A549 (cell line): ENCODE measurements at places on chromosomes 13 and 19.

- DNase-seq = no peak
Observed at GRCh38 chr13:113864273-113864890, 506 bp upstream of the GAS6 start.

DNA sequence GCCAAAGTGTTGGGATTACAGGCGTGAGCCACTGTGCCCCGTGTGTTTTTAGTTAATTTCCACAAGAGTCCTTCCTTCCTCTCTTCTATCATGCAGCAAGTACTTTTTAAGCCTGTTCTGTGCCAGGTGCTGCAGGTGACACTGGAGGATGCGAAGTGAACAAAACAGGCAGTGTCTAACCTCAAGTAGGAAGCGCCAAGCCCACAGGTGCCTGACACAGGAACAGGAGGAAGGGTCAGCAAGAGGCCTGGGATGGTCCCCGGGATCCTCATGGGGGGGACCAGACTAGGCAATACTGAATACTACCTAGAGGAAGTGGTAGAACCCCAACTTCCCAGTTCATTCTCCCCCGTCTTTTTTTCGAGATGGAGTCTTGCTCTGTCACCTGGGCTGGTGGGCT is 1.8 kb upstream of the CALR start:
- no peak for DNase-seq

GRCh38 chr13:51674276-51674675 is 90.0 kb downstream of the WDFY2 start:
- DNase-seq = no peak

DNA sequence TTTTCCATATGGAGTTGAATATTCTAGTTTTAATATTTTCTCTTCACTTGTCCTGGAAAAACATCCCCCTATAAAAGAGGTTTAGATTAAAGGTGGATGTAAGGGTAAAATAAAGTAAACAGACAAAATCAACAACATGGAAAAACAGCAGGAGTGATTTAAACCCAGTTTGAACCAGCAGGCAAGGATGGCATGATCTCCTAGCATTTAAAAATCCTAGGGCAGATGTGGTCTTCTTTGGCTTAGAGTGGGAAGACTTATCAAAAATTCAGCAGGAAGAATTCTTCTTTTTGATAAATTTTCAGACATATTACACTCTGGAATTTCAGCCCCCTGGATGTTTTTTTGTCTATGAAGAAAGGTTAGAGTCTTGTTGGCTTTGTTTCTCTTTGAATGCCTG is 36.5 kb downstream of the CLEC17A start:
- no peak for DNase-seq

- no peak for DNase-seq
Observed at GRCh38 chr13:43583321-43583720, 203.5 kb downstream of the ENOX1 start.

DNA sequence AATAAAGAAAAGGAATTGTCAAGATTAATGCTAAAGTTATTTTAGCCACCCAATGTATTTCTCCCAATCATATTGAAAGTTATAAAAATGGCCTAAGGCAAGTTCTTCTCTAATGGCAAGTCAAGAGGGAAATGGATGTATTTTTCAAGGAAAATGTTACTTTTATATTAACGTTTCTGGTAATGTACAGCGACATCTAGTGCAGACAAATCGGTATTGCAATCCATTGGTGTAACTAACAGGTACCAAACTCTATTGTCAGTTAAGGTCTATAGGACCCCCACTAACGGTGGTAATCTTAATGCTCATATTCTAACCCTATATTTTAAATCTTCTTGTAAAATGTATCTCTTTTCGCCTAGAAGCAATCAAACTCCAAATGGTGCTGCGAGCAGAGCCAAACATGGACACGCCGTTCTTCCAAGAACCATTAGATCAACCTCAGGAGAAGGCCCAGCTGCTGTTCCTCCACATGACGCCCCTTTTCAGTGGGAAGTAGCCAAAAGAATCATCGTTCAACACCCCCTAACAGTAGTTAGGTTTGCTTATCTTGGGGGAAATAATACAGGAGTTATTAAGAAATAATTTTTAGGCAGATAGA is 98.5 kb upstream of the PABPC3 start:
- DNase-seq = peak; percentile 35

DNA sequence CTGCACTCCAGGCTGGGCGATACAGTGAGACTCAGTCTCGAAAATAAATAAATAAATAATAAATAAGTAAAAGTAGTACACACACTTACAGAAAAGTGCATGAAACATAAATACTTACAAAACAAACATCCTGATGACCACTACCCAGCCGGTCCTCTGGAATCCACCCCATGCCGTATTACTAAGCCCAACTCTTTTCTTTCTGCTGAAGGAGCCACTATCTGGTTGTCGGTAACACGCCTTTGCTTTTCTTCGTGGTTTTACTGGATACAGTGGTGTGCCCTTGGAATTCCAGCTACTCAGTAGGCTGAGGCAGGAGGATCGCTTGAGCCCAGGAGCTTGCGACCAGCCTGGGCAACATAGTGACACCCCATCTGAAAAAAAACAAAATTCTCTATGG is 39.4 kb downstream of the CELF5 start:
- DNase-seq = no peak

DNA sequence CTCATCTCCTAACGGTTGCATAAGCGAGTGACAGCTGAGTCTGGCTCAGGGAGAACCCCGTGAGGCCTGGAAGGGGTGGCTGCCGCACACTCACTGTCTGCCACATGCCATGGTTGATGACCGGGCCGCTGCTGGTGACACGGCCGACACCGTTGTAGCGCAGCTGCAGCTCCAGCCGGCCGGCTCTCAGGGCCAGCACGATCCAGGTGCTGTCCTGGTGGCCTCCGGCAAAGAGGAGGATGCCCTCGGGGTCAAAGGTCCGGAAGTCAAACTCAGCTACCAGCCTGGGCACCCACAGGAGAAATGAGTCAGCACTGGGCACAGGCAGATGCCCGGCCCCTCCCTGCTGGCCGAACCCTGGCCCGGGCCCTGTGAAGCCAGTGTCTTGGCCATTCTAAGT is 31.7 kb downstream of the GAS6 start:
- DNase-seq = peak; percentile 16

GRCh38 chr13:40161931-40162330 is 504.5 kb downstream of the FOXO1 start:
- DNase-seq = no peak

DNA sequence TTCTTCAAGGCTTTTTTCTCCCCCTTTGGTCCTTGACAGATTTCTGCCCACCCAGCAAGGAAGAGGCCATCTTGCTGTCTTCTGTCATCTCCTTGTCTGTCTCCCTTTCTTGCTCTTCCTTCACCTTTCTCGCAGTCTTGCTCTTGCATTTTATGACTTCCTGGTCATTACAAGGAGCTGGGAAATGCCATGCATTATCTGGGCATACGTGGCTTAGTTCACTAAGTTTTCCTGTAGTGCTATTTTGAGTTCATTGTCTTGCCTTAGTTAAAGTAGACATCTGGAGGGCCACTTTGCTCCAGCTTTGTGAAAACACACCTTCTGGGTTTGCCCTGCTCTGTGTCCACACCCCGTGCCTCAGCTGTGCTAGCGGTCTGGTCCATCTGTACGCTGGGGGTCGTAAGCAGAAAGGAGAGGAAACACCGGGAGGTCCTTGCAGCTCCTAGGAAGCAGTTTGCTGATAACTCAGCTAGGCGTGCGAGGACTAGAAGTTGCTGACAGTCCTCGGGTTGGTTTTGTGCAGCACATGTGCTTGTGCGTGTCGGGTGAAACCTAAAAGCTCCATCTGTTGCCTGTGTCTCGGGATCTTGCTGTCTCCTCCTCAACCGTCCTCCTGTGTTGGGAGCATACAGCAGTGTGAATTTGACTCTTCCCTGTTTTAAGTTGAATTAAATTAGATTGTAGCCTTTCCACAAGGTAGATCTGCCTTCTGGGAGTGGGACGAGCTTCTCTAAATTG is 59.4 kb downstream of the ARHGEF7 start:
- DNase-seq = no peak

DNA sequence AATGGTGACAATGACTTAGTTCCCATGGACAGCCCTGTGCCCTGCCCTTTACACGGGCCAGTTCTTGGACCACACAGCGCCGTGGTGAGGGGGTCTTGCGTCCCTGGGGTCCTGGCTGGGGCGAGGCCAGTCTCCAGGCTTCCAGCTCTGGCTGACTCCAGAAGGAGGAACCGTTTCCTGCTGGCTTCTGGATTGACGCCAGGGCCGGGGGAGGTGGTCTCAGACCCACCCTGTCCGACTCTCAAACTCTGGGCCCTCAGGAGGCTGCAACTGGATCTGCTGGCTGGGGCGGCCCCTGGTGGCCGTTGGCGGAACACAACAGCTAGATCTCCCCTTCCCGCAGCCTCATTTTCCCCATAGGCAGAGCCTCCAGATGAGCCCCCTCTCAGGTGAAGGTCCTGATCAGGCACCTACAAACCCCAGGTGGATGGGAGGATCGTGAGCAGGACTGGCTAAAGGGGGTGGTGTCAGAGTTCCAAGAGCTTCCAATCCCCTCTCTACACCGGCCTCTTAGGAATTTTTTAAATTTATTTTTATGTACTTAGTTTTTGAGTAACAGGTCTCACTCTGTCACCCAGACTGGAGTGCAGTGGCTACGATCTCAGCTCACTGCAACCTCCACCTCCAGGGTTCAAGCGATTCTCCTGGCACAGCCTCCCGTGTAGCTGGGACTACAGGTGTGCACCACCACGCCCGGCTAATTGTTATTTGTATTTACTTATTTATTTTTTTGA is 8.0 kb downstream of the CCDC194 start:
- DNase-seq = peak; percentile 53

GRCh38 chr19:5809469-5809868 is 4.6 kb downstream of the NRTN start:
- DNase-seq = no peak

DNA sequence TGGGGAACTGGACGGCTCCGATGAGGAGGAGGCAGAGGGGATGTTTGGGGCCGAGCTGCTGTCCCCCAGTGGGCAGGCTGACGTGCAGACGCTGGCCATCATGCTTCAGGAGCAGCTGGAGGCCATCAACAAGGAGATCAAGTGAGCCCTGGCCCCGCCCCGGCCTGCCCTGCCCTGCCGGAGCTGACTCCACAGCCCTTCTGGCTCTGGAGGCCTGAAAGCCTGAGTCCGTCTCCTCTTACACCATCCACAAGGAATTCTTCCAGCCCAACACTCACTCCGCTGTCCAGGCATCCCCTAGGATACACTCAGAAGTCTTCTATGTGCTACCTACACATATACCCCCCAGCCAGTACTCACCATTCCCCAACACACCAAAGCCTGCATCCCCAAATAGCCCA is 17.4 kb downstream of the PPFIA3 start:
- DNase-seq = no peak

GRCh38 chr13:25867038-25867437 is 184.8 kb downstream of the SHISA2 start:
- no peak for DNase-seq

GRCh38 chr13:47917022-47917574 is 84.0 kb downstream of the SUCLA2 start:
- no peak for DNase-seq

DNA sequence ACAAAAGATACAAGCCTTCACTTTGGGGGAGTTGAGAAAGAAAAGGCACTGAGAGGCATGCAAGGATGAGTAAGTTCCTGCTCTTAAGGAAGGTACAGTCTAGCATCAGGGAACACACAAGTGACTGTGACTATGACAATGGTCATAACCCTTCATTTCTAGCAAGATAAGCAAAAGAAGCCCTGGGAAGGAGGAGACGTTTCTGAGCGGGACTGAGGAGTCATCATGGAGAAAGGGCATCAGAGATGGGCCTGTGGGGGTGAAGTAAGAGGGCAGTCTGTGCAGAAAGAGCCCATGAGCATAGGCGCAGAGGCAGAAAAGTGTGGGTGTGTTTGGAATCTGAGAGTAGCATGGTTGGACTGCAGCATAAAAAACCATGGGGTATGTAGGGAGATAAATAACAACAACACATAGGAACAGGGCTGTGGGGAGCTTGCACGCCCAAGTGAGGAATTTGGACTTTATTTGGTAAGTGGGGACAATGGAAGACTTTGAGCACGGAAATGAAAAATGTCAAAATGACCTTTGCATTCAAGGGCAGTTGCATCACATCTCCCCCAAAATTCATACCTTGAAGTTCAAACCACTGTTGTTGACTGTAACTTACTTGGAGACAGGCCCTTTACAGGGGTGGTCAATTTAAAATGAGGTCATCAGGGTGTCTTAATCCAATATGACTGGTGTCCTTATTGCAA is 86.7 kb downstream of the MBNL2 start:
- DNase-seq = peak; percentile 13

- DNase-seq = no peak
Observed at GRCh38 chr13:109910194-109910593, 123.8 kb upstream of the IRS2 start.

DNA sequence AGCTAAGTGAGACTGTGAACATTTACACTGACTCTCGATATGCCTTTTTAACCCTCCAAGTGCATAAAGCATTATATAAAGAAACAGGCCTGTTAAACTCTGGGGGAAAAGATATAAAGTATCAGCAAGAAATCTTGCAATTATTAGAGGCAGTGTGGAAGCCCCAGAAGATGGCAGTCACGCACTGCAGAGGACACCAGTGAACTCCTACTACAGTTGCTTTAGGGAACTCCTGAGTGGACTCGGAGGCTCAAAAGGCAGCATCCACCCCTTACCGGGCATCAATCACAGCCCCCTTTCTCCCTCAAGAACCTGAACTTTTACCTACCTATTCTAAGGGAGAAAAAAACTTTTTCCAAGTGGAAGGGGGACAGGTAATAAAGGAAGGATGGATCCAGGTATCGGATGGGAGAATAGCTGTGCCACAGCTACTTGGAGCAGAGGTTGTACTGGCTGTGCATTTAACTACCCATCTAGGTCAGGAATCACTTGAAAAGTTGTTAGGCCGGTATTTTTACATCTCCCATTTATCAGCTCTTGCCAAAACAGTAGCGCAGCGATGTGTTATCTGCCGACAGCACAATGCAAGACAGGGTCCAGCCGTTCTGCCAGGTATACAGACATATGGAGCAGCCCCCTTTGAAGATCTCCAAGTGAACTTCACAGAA is 80.1 kb downstream of the ZNF486 start:
- DNase-seq = no peak

DNA sequence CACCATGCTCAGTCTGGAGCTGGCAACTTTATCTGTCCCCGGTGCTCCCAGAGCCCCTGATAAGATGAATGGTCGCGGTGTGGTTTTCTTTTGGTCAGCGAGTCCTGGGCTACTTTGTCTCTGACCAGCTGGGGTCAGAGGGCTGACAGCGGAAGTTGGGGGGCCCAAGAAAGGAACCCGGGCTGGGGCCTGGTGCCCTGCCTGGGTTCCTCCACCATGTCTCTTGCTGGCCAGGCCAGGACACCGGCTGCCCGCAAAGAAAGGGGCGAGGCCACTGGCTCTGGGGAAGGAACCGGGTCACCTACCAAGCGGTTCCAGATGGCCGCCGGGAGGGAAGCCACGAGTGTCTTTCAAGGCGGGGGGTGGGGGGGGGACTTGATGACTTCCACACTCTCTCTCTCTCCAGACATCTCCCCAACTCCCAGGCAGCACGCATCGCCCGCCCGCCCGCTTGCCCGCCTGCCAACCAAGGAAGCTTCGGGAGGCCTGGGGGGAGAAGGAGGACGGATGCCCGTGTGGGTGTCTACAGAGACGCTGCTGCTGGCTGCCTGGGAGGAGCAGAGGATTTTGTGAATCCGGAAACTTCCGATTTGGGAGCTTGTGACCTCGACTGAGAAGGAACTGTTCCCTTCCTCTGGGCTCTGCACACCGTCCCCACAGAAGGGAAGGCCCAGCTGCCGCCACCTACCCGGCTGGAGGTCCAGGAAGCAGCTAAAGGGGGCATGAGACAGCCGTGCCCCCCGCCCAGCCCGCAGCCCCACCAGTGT is 1.1 kb downstream of the PIP5K1C start:
- no peak for DNase-seq

- no peak for DNase-seq
Observed at GRCh38 chr13:26186995-26187394, 35.1 kb downstream of the RNF6 start.
